SW480 (cell line): ENCODE measurements at places on chromosomes 11 and 22.

GRCh38 chr22:30289980-30290313 lies 642 bp upstream of the CASTOR1 start:
- no peak for DNase-seq

DNA sequence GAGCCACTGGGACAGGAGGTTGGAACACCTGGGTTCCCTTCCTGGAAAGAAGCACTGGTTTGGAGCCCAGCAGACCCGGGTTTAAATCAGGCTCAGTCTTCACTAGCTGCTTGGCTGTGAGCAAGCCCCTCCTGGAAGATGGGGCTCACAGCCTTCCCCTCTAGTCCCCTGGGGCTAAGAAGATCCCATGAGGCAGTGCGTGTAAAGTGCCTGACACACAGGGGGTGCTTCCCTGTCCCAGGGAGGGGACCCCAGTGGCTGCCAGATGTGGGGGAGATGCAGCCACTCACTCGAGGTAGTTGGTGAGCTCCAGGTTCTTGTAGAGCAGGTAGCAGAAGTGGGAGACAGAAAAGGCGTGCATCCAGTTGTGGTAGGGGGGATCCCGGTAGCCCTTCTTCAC lies 93.2 kb downstream of the PDE2A start:
- no peak for DNase-seq

DNA sequence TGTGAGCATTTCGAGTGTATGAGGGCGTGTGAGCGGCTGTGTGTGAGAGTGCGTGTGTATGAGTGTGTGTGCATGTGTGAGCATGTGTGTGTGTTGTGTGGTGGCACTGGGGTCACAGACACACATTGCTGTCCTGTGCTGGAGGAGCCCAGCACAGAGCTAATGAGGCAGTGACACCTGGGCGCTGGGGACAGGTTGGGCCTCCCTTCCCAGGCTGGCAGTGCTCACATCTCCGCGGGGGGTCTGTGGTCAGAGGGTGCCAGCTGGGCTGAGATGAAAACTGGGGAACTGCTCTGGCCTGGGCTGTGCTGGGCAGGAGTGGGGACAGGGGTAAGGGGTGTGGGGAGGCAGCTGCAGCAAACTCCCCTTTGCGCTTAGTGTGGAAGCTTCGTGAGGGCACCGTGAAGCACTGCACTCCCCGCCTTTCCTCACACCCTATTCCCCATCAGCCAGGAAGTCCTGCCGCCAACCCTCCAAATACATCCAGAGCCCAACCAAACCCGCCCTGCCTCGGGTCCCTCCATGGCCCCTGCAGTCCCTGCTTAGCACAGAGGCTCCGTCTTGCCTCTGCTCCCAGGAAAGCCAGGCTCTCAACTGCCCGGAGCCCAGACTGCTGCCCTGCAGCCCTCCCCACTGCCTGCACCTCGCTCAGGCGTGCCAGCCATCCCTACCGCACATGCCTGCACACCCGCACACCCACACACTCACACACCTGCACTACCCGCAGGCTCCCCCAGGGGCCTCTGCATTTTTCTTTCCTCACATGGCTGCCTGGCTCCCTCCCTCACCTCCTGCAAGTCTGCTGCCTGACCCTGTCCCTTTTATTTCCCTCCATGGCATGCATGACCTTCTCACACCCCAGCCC lies 62.0 kb upstream of the THY1 start:
- DNase-seq, result peak; percentile 70

DNA sequence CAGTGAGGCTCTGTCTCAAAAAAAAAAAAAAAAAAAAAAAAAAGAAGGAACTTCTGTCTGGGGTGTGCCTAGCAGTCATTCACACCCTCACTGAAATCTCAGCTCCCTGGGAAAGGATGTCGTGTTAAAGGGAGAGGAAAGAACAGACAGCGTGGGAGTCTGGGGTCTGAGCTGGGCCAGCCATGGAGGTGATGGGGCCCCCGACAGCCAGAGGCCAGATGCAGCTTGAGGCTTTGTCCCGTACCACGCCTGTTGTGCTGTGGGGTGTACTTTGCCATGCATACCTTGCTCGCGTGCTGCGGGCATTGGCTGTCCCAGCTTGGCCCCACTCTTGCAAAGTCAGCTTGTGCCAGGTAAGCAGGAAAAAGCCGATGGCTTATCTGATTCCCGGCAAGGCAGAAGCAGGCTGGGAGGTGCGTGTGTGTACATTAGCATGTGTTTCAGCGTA lies 4.6 kb downstream of the SYT12 start:
- DNase-seq, result no peak

- peak; percentile 24 for DNase-seq
These were observed 24.2 kb upstream of the MUC5B start for GRCh38 chr11:1198561-1199240.

DNA sequence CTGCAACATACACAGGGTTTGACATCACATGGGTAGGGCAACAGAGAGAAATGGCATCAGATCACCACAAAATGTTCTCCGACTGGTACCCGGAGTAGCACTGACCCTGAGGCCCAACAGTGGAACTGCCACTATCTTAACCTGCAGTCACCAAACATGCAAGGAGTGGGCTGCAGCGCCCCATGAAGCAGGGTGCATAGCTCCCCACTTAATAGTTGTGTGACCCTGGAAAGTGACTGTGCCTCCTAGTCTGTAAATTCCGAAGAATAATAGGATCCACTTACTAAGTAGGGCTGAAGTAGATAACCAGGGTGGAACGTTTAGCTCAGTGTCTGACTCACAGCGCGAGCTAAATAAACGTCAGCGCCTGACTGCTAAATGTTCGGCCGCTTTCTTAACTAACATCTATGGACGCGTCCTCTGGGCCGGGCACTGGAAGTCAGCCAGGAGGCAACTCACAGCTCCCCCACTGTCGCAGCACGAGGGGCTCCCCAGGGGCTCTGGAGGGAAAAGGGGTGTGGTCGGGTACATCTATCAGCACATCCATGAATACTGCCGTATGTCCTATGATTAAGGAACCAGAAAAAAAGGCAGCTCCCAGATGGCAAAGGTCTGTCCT lies 777 bp downstream of the LTO1 start:
- DNase-seq, result no peak

DNA sequence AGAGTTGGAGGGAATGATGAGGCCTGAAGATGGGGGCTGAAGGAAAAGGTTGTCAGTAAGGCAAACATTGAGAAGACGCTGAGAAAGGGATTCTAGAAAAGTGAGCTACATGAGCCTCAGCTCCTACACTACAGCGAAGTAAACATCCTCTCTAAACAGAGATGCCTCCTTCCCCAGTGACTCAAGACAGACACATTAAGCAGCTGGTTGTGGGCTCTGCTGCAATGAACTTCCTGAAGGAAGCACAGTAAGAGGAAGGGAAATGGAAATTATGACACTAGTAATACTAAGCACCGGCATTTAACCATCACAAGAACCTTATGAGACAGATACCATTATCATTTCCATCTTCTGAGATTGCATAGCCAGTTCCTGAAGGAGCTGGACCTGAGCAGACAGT lies 190.5 kb downstream of the C11orf87 start:
- DNase-seq, result no peak

GRCh38 chr11:1553808-1554594 lies 18.1 kb downstream of the DUSP8 start:
- DNase-seq, result peak; percentile 53

DNA sequence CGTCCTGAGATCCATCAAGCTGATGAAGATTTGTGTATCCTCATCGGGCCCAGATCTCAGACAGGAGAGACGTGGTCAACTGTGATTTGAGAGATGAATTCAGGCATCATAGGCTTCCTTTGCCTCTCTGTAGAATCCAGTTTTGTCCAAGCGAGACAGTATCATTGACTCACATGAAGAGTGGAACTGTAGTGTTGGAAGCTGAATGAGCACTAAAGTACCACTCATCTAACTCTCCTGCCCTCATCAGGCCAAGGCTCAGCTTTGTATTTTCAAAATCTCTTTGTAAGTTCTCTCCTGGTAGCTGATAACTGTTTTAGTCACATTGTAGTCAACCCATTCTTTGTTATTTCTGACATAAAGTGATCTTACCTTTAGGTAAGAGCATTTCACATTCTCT lies 85.1 kb downstream of the KIRREL3 start:
- no peak for DNase-seq

DNA sequence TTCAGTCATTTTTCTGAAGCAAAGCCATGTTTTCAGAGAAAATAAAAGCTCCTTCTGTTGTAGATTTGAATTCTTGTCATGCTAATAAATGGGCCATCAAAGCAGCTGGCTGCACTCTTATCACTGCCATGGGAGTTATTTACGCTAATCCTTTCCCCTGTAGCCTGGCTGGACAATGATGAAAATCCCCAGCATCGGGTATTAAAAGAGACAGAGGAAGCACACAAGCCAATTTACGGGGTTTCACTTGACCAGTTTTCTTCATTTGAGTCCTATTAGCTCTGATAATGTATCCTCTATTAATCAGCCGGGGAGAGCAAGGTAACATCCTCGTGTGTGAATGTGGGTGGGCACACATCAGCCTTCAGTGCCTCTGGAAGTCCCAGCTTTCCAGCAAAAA lies 470.2 kb upstream of the API5 start:
- no peak for DNase-seq

GRCh38 chr11:131108760-131109159 lies 192.5 kb upstream of the SNX19 start:
- no peak for DNase-seq

- DNase-seq, result no peak
These were observed 11.5 kb upstream of the TMEM123 start for GRCh38 chr11:102464037-102464436.

DNA sequence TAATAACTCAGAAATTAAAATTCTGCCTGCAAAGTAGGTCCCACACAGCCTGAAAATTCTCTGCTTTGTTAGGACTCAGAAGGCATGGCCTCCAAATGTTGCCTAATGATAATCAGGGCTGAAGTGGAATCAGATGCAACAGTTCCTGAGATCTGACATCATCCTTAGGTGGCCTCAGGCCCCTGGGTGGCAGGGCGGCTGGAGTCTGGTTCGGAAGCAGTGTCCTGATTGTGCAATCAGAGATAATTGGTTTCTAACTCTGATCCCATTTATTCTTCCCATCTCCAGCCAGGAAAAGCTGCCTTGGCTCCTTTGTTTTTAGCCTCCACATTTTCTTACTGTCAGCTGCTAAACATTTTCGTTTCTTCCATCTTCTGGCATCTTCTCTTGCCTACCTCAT lies 399.3 kb downstream of the OPCML start:
- no peak for DNase-seq

DNA sequence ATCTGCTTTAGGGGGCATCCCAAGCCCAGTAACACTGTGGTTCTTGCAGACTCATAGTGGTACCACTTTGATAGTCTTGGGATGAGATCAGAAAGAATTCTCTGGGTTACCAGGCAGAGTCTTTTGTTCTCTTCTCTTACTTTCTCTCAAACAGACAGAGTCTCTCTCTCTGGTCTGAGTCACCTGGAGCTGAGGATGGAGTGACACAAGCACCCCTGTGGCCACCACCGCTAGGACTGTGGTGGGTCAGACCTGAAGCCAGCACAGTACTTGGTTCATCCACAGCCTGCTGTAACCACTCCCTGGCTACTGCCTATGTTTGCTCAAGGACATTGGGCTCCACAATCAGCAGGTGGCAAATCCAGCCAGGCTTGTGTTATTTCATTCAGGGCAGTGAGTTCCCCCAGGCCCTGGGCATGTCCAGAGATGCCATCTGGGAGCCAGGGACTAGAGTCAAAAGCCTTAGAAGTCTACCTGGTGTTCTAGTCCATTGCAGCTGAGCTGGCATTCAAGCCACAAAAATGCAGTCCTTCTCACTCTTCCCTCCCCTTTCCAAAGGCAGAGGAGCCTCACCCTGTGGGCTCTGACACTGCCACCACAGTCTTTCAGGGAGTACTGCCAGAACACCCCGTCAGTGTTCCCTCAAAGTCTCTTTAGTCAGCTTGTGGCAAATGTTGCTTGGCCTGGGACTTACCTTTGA lies 29.9 kb downstream of the ENDOD1 start:
- DNase-seq, result peak; percentile 79

GRCh38 chr22:38843201-38843656 lies 599 bp downstream of the NPTXR start:
- DNase-seq, result peak; percentile 71

DNA sequence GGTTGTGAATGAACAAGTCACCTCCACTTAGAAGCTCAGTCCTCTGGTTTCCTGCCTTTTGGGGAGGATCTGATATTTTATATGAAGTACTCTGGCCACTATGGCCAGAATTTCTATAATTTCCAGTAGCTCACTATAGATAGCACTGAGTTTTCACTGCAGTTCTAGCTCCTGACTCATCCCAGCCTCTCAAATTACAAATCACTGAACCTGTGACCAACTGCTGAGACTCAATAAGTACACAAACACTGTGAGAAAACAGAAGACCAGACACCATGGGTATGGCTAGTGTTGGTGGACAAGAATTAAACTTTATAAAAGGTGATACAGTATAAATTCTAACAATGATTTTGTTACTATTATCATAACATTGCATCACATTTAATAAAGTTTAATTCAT lies 47.1 kb upstream of the UCP3 start:
- DNase-seq, result no peak

DNA sequence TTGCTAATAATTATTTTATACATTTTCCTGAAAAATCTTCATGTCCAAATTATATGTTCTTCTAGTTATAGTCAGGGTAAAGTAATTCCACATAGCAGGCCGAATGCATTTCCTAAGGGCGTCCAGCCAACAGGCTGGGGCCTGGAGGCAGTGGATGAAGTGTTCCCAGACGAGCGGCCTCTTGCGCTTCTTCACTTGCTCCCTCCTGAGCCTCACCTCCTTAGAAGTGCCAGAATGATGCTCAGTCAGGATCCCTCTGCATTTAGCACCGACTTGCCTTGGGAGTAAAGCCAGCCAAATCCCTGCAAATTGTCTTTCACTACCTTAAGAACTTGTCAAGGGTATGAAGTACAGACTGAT lies 1.5 kb downstream of the OLFML1 start:
- no peak for DNase-seq

DNA sequence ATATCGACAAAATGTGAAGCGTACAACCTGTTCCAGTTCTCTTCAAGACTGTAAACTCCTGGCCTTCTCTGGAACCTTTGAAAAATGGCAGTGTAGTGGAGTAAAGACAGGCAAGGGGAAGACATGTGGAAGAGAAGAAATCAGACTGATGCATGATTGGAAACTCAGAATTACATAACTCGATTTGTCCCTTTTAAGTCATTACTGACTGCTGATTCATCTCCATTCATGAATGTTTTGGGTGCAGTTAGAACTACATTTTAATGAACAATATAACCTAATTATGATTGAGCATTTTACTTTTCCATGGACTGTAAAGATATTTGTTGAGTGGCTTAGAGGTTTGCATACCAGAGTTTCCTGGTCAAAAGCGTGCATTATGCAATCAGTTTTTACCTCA lies 32.9 kb downstream of the FAT3 start:
- DNase-seq, result no peak

GRCh38 chr11:93279851-93280347 lies 50.6 kb upstream of the DEUP1 start:
- DNase-seq, result no peak

DNA sequence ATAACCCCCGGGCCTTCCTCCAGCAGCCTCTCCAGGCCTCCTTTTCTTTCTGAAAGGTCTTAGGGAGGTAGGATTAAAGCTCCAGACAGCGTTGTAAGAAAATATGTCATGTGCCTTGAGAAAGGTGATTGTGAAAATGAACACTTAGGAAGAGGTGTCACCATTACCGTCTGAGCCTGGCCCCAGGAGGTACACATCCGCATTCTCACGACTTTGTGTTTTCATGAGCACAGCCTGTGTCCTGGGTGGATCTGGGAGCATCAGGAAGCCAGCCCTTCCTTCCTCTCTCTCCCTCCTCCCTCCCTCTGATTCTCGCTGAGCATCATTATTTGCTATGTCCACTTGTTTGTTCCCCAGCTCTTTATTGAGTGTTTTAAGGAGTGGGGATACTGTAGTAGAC lies 105.1 kb upstream of the CRYBB3 start:
- DNase-seq, result no peak
